Activated effector memory CD4-positive, alpha-beta T cell treated with Interleukin-2 at 50 U/mL for 16 hours (primary cell): ENCODE measurements at places on chromosomes 13 and 19.
A peak's percentile ranks its signal among the peaks of the same experiment; 100 is the strongest.

GRCh38 chr19:16611121-16611520 lies 16.9 kb downstream of the MED26 start:
- no peak for DNase-seq

GRCh38 chr19:39341129-39341718 lies 997 bp upstream of the SAMD4B start:
- DNase-seq = no peak

- DNase-seq = no peak
Observed at GRCh38 chr19:51948975-51949374, 21.7 kb downstream of the ZNF613 start.

DNA sequence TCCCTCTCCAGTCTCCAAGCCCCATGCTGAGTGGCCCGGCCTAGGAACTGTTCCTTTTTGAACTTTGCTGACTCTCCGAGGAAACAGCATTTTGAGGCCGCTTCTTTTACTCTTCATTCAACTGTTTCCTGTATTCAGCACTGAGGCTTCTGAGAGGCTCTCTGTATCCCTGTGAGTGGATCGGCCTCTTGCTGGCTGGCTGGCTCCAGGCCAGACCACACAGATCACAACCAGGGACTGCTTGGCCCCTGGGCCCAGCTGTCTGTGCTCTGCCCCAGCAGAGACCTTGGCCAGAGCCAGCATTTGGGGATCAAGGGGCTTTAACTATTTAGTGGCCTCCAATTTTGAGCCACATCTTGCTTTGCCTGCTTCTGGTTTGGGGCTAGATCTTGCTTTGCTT lies 75.6 kb upstream of the KL start:
- no peak for DNase-seq

GRCh38 chr19:14540741-14541525 lies 11.5 kb downstream of the TECR start:
- DNase-seq = no peak

GRCh38 chr13:111242585-111242984 lies 77.9 kb upstream of the TEX29 start:
- DNase-seq = no peak

DNA sequence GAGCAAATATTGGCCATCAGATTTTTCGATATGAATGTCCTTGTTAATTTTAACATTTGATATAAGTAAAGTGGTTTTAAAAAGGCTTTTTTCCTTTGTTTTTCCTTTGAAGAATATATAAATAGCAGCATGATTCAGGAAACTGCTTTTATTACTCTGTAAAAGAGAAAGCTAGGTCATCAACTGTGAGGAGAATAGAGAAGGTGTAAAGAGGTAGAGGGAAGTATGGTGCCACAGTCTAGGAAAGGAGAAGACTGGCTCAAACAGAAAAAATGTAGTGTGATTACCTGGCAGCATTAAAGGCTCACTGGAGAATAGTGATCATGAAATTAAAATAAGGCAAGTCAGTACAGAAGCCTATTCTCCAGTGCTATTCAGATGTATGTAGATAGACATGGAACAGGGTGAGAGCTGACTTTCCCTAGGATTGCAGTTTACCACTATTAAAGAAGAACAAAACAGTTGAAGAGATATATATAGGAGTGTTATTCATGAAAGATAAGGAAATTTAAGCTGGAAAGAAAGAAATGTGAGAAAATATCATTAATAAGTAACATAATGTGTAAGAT lies 1115.9 kb upstream of the PCDH9 start:
- no peak for DNase-seq

DNA sequence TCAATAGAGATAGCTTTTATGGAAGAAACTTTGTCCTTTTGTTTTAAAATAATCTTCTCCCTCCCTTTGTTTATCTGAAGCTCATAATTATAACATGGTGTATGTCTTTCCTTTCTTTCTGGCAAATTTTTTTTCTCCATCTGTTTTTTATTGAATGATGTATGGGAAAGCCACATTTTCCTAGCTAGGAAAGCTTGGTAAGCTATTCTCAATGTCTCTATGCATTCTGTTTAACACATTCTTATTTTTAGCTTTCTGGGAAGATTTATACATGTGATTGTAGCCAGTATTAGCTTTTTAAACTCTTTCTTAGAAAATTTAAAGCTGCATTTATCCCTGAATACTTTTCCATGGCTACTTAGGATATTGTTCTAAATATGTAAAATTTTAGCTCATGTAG lies 124.9 kb upstream of the CSNK1A1L start:
- no peak for DNase-seq

DNA sequence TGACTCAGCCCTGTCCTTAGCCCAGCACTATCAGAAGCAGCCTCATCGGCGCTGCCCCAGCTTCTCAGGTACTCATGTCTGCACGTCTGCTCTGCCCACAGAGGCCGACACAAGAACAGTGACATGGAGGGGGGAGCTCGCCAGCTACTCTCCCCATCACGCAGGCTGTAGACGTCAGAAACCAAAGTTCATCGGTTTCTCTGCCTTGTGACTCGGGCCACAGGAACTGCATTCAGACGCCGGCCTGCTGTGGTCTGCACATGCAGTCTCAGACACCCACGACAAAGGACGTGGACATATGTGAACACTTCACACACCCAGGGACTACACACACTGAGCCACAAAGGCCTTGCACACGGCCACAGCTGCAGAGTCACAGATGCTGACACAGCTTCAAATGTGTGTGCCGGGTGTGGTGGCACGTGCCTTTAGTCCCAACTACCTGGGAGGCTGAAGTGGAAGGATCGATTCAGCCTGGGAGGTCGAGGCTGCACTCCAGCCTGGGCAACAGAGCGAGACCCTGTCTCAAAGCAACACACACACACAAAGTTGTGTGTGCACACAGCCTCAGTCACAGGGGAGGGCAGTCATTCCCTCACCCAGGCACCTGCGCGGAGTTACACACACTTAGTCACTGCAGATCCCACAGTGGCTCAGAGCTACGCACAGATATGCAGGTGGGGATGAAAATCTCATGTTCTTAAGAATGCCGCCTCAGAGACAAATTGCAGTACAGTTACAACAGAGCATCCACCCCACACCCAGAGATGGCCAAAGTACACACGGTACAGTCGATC lies 4.9 kb upstream of the ZFP36 start:
- DNase-seq = peak; percentile 82

GRCh38 chr13:44224450-44225149 lies 149.0 kb upstream of the SERP2 start:
- DNase-seq = no peak

- no peak for DNase-seq
Observed at GRCh38 chr13:44437356-44438233, 64.0 kb downstream of the SERP2 start.

GRCh38 chr19:36140304-36141038 lies 605 bp downstream of the CAPNS1 start:
- peak; percentile 40 for DNase-seq

DNA sequence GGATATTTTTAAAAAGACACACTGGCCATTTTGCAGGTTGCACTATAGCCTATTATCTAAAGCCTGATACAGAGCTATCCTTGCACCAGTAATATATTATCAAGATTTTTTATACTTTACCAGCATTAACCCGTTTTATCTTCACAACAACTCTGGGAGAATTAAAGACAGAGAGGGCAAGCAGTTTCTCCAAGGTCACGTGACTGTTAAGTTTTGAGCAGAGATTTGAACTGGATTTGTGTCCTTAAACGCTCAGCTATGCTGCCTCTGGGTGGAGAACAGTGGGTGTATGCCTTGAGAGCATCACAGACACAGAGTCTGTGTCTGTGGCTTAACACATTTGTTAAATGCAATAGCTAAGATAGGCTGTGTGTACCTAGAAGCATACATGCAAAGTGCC lies 147.2 kb downstream of the MYO16 start:
- no peak for DNase-seq

GRCh38 chr13:73943137-73943964 lies 190.9 kb downstream of the KLF12 start:
- no peak for DNase-seq

GRCh38 chr19:33005440-33005839 lies 33.4 kb downstream of the FAAP24 start:
- no peak for DNase-seq

GRCh38 chr19:47699360-47699917 lies 13.8 kb upstream of the EHD2 start:
- DNase-seq = peak; percentile 19

- DNase-seq = peak; percentile 40
Observed at GRCh38 chr19:1000095-1000494, at the start of gene GRIN3B. TSS of gene GRIN3B (plus strand) at chr19:1000419. CDS start at chr19:1000438, 19 bp downstream.

DNA sequence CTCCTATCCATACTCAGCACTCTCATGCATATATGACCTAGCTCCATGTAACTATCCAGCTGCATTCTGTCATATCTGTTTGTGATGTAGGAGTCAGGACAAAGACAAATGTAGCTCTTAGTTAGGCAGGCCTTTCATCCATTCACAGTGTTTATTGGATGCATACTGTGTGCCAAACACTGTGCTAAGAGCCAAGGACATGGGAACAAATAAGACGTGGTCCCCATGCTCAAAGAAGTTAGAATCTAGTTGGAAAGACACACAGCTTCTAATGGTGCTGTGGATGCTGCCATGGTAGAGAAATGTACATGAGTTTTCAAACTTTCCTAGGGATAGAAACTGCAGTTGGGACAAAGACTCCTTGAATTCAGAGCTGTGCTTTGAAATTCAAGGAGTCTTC lies 31.7 kb upstream of the IL17D start:
- no peak for DNase-seq

DNA sequence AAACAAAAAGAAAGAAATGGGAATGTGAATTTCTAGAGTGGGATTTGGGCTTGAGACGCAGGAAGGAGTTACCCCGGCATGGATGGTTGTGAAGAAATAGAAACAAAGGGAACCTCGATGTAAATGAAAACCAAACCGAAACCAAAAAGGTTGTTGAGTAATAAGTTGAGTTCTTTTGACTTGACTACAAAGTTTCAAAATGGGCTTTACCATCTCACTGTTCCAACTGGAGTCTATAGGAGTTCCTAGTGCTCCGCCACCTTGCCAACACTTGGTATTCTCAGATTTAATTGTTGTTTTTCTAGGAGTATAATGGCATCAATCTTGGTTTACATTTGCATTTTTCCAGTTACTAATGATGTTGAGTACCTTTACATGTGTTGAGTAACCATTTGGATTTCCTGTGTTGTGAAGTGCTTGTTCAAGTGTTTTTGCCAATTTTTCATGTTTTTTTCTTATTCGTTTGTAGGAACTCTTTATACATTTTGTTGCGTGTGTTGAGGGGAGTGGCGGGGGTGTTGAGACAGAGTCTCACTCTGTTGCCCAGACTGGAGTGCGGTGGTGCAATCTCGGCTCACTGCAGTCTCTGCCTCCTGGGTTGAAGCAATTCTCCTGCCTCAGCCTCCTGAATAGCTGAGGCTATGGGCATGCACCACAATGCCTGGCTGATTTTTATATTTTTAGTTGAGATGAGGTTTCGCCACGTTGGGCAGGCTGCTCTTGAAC lies 9.2 kb downstream of the UBE2S start:
- no peak for DNase-seq

- DNase-seq = no peak
Observed at GRCh38 chr19:21602082-21602658, 96.8 kb downstream of the ZNF429 start.

DNA sequence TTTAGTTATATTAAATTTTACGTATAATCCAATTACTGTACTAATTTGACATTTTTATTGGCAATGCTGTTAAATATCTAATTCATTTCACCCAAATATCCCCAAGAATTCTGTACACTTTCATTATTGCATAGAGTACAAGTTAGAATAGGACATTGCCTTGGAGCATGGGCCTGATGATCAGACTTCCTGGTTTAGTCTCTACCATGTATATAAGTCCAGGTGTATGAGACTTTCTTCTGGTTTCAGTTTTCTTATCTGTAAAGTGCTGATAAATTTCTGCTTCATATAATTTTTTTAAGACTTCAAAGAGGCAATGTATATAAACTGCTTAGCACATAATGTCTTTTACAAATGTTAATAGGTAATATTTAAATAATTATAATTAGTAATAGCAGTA lies 179.4 kb downstream of the KLF12 start:
- DNase-seq = no peak

- no peak for DNase-seq
Observed at GRCh38 chr13:40270726-40271125, 395.7 kb downstream of the FOXO1 start.

GRCh38 chr19:10782795-10783194 lies 53.2 kb downstream of the TMED1 start:
- no peak for DNase-seq

DNA sequence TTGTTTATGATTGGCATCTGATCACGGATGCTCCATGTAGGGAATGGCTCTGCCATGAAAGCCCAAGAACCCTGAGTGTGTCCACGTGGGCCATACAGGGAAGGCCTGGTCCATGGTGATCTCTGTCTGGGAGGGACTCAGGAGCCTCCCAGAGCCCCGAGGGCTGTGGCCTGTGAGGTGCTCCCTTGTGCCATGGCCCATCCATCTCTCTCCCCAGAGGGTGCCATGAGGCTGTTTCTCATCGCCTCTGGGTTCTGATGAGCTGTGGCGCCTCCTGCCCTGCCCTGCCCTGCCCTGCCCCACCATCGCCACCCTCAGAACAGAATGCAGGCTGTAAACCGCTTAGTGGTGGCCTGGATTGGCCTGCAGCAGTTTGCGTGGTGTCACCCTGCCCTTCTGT lies 83.1 kb downstream of the ATP11A start:
- DNase-seq = no peak
